Activated CD4-positive, alpha-beta T cell treated with anti-CD3 and anti-CD28 coated beads, Interleukin-2, Interleukin-6, amounts not matched to agents 100 ng/mL and 50 ng/mL, durations not matched to agents 16 hours and 8 hours (primary cell): ENCODE measurements at places on chromosomes 4 and X.

DNA sequence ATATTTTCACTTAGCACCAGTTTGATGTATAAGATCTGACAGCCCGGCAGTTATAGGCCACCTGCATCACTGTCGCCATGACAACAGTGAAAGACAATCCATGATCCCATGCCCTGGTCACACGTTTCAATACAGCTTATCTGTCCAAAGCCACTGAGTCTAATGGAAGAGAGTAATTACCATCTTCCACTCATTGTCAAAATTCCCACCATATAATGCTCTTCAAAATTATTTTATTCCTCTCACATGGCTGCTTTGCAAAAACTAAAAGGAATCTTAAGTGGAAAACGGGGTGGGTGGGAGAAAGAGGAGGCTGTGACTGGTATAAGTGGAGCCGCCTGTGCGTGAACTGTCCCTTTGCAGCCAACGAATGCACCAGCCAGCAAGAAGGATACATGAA is 44.2 kb downstream of the MAML3 start:
- DNase-seq: no peak

DNA sequence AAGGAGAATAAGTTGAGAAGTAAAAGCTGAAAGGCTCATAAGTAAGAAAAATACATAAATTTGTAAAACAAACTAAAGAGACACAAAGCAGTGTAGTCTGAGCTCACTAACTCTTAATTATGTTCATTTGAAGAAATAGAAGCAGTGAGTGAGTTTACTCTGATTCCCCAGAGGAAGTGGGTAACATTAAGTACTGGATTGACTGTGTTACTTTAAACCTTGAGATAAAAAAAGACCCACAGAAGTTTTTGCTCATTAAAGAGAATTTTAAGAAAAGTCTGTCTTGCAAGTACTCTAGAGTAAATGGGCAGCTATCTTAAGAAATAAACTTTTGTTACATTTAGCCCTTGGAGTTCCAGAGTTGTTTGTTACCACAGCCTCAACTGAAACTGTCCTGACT is 2466.9 kb downstream of the PCDH7 start:
- no peak for DNase-seq

- no peak for DNase-seq
These were observed 663.6 kb downstream of the STIM2 start for GRCh38 chr4:27524224-27524623.

DNA sequence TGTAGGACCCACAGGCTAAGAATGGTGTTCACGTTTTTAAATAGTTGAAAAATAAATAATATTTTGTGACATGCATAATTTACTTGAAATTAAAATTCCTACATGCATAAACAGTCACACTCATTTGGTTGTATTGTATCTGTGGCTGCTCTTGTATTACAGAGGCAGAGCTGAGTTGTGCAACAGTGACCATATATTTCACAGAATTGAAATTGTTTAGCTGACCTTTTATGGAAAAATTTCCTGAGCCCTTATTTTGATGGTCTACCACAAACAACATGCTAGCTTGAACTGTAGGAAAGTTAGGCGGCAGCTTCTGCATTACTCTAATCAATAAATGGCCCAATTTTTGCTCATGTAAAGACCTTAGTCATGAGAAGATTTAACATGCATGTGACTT is 633.4 kb upstream of the AADAT start:
- DNase-seq: no peak

GRCh38 chr4:11326021-11326420 is 102.7 kb downstream of the HS3ST1 start:
- no peak for DNase-seq

DNA sequence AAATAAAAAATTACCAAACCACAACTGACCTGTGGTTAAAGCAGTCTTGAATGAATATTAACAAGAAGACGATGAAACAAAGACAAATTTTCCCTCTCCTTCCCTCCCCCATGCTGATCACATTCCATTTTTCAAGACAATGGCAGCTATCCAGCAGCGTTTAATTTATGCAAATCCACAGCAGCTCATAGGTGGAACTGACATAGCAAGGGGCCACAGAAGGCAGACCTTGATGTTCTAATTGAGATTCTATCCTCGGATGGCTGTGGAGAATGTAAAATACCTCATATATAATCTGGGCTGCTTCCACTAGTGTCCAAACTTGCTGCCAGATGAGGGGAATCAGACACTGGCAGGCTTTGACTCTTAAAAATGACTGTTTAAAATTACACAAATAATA is 211.5 kb downstream of the CHRDL1 start:
- DNase-seq: no peak

DNA sequence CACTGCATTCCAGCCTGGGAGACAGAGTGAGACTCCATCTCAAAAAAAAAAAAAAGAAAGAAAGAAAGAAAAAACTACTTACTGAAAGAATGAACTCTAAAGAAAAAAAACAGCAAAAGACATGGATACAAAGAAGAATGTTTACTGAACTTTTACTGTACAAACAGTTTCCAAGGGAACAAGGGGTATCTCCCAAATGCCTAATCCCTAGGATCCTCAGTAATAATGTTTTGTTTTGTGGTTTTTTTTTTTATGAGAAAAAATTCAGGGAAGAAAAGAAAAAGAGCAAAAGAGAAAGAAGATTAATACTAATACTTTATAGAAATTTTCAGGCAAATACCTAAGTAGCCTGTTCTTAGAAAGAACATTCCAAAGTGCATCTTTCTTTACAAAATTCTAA is 63.2 kb downstream of the ANTXR2 start:
- DNase-seq: no peak
